ENCODE measurements at places on chromosomes 7 and 10.

- no peak for DNase-seq
Measured at GRCh38 chr10:51876503-51876902, 177.1 kb upstream of the CSTF2T start.

GRCh38 chr7:143003393-143004051 is 23.4 kb downstream of the OR9A2 start:
- peak; percentile 48 for DNase-seq

- DNase-seq = no peak
Measured at GRCh38 chr7:125636320-125636962, 706.8 kb upstream of the POT1 start.

- DNase-seq = no peak
Measured at GRCh38 chr10:101021239-101021638, 9.7 kb downstream of the PDZD7 start.

GRCh38 chr7:91041901-91042484 is 222.2 kb upstream of the FZD1 start:
- DNase-seq = no peak
